ENCODE measurements at places on chromosomes 4 and X. TPM values are rescaled to one million over a fixed set of nuclear protein-coding genes. Genes with fewer than 3 reads are reported as not detected.

The NSG1 gene
- total RNA-seq = 2.6 TPM

The UGT2B11 gene
- total RNA-seq = not detected

- DNase-seq = no peak
Measured at GRCh38 chr4:38803833-38804653, 548 bp downstream of the TLR1 start.

GRCh38 chr4:88964450-88964849 lies 92.5 kb downstream of the FAM13A start:
- no peak for DNase-seq
